SK-N-SH (cell line): ENCODE measurements at places on chromosomes 2 and 18.
A peak's percentile ranks its signal among the peaks of the same experiment; 100 is the strongest.

DNA sequence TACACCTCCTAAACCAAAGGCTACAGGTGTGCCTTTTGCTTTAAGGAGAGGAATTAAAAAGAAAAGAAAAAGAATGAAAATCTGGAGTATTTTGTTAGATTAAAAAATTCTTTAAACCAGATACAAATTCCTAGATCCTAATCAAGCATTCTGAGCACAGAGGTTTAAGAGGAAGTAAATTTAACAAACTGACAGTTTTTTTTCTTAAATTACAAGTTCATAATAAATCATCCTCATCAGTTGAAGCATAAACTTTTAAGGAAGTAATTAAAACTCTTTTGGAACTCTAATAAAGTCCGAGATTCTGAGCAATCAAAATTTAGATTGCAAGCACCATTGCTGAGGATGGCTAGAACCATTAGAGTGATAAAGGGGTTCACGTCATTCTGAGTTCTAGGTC is 75.1 kb downstream of the POLE4 start:
- no peak for DNase-seq

GRCh38 chr2:65430603-65431420 is 1.6 kb downstream of the SPRED2 start:
- DNase-seq: peak; percentile 75

DNA sequence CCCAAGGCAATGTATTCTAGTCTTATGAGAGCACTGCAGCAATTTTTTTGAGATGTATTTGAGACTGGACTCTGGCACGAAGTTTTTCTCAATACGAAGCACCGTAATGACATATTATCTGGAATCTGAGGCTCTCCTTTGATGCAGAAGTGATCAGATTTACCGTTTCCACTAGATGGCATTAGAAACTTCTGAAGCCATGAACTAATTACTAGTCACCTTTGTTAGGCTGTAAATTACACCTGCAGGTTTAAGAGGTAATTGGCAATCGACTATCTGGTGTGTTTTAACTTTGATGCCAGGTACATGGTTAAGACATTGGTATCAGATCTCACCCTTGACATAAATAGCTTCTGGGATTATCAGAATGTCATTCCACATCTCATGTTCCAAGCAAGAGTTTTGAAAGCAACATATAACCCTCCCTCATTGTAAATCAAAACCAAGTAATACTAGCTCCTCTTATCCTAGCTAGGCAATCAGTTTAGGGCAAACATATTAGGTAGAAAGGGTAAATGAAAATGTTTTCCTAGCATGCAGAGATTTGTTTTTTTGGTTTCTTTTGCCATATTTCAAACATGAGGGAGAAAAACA is 254.6 kb upstream of the SPRED2 start:
- DNase-seq: no peak

DNA sequence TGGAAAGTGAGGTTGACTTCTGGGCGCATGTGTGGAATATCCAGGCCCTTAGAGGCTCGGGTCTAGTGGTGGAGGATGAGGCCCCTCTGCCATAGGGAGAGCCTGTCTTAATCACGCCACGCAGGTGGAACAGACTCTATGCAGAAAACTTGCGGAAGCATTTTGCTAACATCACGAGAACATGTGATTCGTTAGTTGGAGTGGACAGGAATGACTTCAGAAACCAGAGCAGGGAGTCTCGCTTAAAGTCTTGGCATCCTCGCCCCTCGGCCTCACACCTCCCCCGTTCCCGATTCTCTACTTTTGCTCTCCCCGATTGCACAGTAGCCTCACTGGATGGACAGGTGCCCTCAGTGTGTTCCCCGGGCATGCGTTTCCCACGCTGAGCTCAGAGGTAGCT is 333.4 kb downstream of the GBX2 start:
- DNase-seq: no peak

GRCh38 chr2:25063876-25064660 is 22.2 kb downstream of the EFR3B start:
- DNase-seq: no peak

DNA sequence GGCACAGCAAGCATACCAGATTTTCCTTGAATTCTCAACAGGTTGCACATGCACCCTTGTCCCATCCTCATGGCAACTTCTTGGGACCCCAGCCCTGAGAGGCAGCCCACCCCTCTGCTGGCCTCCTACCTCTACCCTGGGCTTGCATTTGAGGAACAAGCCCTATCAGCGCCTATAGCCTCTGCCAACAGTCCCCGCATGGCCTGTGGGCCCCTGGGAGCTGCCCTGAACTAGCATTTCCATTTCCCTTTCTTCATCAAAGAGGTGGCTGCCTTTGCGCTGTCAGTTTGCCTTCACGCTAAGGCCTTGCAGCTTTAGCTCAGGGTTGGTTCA is 5.4 kb upstream of the ZAP70 start:
- no peak for DNase-seq

DNA sequence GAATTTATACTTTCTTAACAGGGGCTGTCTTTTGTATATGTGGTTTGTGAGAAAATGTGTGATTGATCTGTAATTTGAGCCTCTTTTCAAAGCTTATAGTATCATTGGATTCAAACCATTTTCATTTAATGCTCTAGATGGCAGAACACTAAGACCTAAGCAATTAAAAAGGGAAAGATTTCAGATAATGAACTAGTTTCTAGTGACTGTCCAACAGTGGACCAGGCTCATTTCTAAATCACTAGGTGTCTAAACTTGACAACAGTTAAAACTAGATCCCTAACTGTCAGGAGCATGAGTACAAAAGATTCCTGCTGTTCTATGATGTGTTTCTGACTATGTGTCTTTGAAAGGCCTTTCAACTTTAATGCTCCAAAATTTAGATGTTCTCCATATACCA is 54.6 kb downstream of the ANKRD44 start:
- no peak for DNase-seq

GRCh38 chr18:49890041-49890440 is 76.7 kb upstream of the ACAA2 start:
- no peak for DNase-seq

- no peak for DNase-seq
Observed at GRCh38 chr18:36132756-36133155, 3.1 kb downstream of the ELP2 start.

DNA sequence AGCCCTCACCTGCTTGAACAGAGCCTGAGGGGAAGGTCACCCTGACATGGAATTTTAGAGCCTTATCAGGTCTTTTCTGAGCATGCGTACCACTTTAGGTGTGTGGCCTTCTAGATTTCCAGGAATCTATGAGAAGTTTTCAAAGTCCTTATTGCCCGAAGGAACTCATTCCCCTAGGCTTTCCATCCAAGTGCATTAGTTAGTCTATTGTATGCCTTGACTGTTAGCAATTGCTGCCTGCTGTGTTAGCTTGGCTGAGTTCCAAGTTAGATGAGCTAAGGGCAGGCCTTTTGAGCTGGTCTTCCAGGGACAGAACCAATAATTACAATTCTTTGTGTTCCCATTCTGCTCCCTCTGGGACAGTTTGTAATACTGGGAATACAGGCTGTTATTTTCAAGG is 30.8 kb upstream of the PUM2 start:
- peak; percentile 64 for DNase-seq

- DNase-seq: no peak
Observed at GRCh38 chr18:8625461-8626092, 16.3 kb downstream of the RAB12 start.

GRCh38 chr2:69081001-69081580 is 68.1 kb downstream of the ANTXR1 start:
- DNase-seq: no peak

GRCh38 chr2:54680397-54681041 is 42.9 kb upstream of the EML6 start:
- DNase-seq: no peak
